ENCODE measurements at places on chromosomes 16 and 17. TPM values are rescaled to one million over a fixed set of nuclear protein-coding genes. Genes with fewer than 3 reads are reported as not detected.

ZNF594 gene
- 8.5 TPM for total RNA-seq

GRCh38 chr17:35056013-35056412, 7.5 kb downstream of the RFFL start:
- DNase-seq: no peak
- H3K4me1 ChIP-seq: peaks cover 68% of the 10 kb centered on the region
- peaks cover 38% of the 10 kb centered on the region for H3K36me3 ChIP-seq

- no peaks in the 10 kb centered on the region for H3K36me3 ChIP-seq
- no peak for DNase-seq
Measured at GRCh38 chr16:63442246-63442645, 1406.0 kb upstream of the CDH8 start.

PHOSPHO1 gene
- not detected for total RNA-seq

CYTH1 gene
- total RNA-seq: 147 TPM

NPIPB4 gene
- total RNA-seq: 247 TPM

- H3K27ac ChIP-seq: no peak overlapping the region
- H3K4me1 ChIP-seq: peaks cover 7% of the 10 kb centered on the region
- no peak overlapping the region for H3K4me3 ChIP-seq
Measured at GRCh38 chr16:47716571-47716970, 255.4 kb downstream of the PHKB start.

- H3K36me3 ChIP-seq: no peaks in the 10 kb centered on the region
- DNase-seq: no peak
- no peaks in the 10 kb centered on the region for H3K4me1 ChIP-seq
- H3K27ac ChIP-seq: no peak overlapping the region
- H3K4me3 ChIP-seq: no peak overlapping the region
Measured at GRCh38 chr16:52254746-52255145, 292.2 kb downstream of the TOX3 start.

GRCh38 chr17:18184143-18185031, 759 bp downstream of the ALKBH5 start:
- H3K36me3 ChIP-seq: peaks cover 39% of the 10 kb centered on the region
- H3K4me1 ChIP-seq: peaks cover 65% of the 10 kb centered on the region

GRCh38 chr16:11992008-11992584, 15.6 kb downstream of the SNX29 start:
- no peaks in the 10 kb centered on the region for H3K36me3 ChIP-seq
- H3K27ac ChIP-seq: no peak overlapping the region
- no peaks in the 10 kb centered on the region for H3K27me3 ChIP-seq
- no peak overlapping the region for H3K4me3 ChIP-seq
- peaks cover 3% of the 10 kb centered on the region for H3K4me1 ChIP-seq

OR1F1 gene
- total RNA-seq: not detected

DNA sequence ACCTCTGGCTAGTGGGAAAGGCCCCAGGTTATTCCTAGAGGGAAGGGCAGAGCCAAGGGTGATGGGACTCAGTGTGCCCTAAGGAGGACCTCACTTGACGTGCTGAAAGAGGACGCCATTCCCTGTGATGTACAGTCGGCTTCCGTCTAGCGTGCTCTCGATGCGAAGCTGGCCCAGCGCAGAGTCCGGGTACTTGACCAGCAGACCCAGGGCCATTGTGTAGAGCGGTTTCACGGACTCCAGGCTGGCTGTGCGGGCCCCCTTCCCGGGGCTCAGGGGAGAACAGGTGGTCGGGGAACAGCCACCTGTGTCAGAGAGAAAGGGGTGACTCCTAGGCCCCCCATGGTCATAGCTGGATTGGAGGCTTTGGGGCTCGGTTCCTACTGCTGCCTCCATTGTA, 19.9 kb downstream of the PLEKHG4 start:
- no peaks in the 10 kb centered on the region for H3K36me3 ChIP-seq
- peaks cover 5% of the 10 kb centered on the region for H3K4me1 ChIP-seq
- DNase-seq: no peak
- peaks cover 2% of the 10 kb centered on the region for H3K27me3 ChIP-seq
- no peak overlapping the region for H3K4me3 ChIP-seq
- no peak overlapping the region for H3K27ac ChIP-seq

SMIM36 gene
- not detected for total RNA-seq

DNA sequence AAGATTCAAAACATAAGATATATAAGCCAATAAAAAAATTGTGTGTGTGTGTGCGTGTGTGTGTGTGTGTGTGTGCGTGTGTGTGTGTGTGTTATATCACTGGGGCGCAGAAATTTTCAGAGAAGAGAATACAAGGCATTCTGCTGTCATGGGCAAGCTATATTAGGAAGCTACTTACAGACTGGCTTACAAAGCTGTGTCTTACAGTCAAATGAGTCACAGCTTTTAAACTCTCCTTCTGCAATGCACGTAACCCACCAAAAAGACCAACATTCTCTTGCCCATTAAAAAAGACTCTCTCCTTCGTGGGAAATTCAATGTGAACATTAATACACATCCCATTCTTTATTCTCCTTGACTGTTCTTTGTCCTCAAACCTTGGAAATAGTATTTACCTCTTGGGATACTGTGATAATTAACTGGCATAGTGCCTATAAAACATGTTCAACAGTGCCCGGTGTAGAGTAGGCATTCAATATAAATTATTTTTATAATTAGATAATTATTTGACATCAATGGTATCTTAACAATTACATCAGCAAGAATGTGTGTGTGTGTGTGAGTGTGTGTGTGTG, 860.4 kb upstream of the SOX9 start:
- H3K4me3 ChIP-seq: no peak overlapping the region
- no peaks in the 10 kb centered on the region for H3K36me3 ChIP-seq
- no peak overlapping the region for H3K27ac ChIP-seq
- H3K4me1 ChIP-seq: no peaks in the 10 kb centered on the region
- DNase-seq: no peak

GRCh38 chr16:55566432-55567175, at the start of gene CAPNS2:
Gene CAPNS2 (plus strand): TSS chr16:55566684. CDS start chr16:55566757, 73 bp downstream.
- H3K36me3 ChIP-seq: no peaks in the 10 kb centered on the region
- H3K4me1 ChIP-seq: no peaks in the 10 kb centered on the region
- H3K27me3 ChIP-seq: peaks cover 3% of the 10 kb centered on the region
